ENCODE measurements at places on chromosomes 1 and 21. TPM values are rescaled to one million over a fixed set of nuclear protein-coding genes. Genes with fewer than 3 reads are reported as not detected.

Gene IFI44L
- polyA plus RNA-seq = 8.2 TPM

Gene SMIM1
- 1.2 TPM for polyA plus RNA-seq

Gene PLPP3
- not detected for polyA plus RNA-seq

Gene ROR1
- polyA plus RNA-seq = not detected

Gene EDARADD
- 5.7 TPM for polyA plus RNA-seq

Gene HSD3B1
- not detected for polyA plus RNA-seq

Gene LCE1D
- polyA plus RNA-seq = not detected

Gene IPO13
- polyA plus RNA-seq = 9.4 TPM

- no peaks in the 10 kb centered on the region for H3K27me3 ChIP-seq
- no peaks in the 10 kb centered on the region for H3K36me3 ChIP-seq
- DNase-seq = no peak
- H3K4me1 ChIP-seq = peaks cover 20% of the 10 kb centered on the region
Measured at GRCh38 chr21:43786300-43786806, 3.0 kb upstream of the RRP1 start.

DNA sequence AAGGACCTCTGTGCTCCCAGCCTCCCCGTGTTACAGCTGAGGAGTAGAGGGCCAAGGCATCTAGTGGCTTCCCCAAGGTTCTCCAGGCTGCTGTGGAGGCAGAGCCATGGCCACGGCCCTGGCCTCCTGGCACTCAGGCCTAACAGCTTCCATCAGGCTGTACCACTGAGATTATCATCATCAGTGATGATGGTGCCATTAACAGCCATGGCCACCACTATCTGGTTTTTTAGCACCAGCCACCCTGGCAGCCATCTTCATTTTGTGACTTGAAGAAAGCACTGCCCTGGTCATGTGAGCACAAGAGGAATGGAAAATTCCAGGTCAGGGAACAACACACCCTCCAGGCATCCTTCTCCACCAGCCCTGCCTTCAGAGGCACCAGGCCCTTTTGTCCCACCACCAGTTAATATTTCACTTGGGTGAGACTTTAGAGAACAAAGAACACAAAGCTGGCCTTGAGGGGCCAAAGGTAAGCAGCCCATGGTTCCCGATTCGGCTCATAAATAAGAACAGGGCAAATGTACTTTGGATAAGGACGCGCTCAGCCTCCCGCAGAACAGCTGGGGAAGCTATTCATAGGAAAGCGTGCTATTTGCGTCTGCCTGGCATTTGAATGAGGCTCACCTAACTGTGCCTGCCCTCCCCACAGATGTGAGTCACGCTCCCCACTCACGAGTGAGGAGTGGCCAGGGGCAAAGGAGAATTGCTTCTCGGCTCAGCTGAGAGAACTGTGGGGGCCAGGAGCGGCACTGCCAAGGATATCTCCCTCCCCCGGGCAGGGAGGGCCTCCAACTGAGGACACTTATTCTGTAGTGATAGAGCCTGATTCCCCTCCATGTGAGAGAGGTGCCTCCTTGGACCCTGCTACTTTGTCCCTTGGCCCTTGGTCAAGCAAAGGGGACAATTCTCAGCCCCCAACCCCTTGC, 95.6 kb downstream of the CD58 start:
- H3K4me1 ChIP-seq = no peaks in the 10 kb centered on the region
- no peak overlapping the region for H3K27ac ChIP-seq
- no peak overlapping the region for H3K4me3 ChIP-seq
- no peak for DNase-seq
- H3K27me3 ChIP-seq = no peaks in the 10 kb centered on the region

- H3K4me1 ChIP-seq = peaks cover 18% of the 10 kb centered on the region
- H3K27ac ChIP-seq = peak overlapping the region; percentile 78
- peak overlapping the region; percentile 66 for H3K4me3 ChIP-seq
- DNase-seq = no peak
- H3K27me3 ChIP-seq = no peaks in the 10 kb centered on the region
- no peaks in the 10 kb centered on the region for H3K36me3 ChIP-seq
Measured at GRCh38 chr1:51729824-51730301, 113.0 kb downstream of the OSBPL9 start.

GRCh38 chr1:185610954-185611353, 123.2 kb upstream of the HMCN1 start:
- no peak overlapping the region for H3K4me3 ChIP-seq
- no peaks in the 10 kb centered on the region for H3K27me3 ChIP-seq
- peaks cover 6% of the 10 kb centered on the region for H3K4me1 ChIP-seq
- H3K36me3 ChIP-seq = no peaks in the 10 kb centered on the region
- H3K27ac ChIP-seq = no peak overlapping the region
- no peak for DNase-seq

- no peak overlapping the region for H3K4me3 ChIP-seq
- H3K27me3 ChIP-seq = no peaks in the 10 kb centered on the region
- no peaks in the 10 kb centered on the region for H3K4me1 ChIP-seq
Measured at GRCh38 chr1:24903955-24904730, 25.9 kb downstream of the RUNX3 start.

GRCh38 chr1:184210031-184210430, 158.5 kb downstream of the TSEN15 start:
- H3K4me3 ChIP-seq = no peak overlapping the region
- no peaks in the 10 kb centered on the region for H3K4me1 ChIP-seq
- DNase-seq = no peak
- H3K27ac ChIP-seq = no peak overlapping the region
- H3K36me3 ChIP-seq = no peaks in the 10 kb centered on the region
- H3K27me3 ChIP-seq = no peaks in the 10 kb centered on the region

DNA sequence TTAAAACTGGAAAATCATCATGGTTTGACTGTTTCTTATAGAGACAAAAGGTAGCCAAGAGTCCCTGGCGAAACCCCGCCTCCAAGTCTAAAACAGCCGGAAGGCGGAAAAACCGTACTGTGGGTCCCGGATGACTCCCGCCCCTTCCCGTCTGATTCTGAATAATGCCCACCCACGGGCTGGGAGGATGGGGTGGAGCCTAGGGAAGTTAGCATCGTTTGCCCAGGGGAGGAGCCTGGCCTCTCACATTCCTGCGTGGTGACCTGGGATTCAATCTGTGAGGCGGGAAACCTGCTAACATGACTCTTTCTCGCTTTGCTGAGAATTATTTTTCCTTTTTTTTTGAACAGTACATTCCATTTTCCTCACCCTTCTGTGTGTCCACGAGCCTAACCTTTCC, 124.9 kb downstream of the KCNK1 start:
- DNase-seq = no peak
- no peaks in the 10 kb centered on the region for H3K36me3 ChIP-seq
- H3K4me1 ChIP-seq = no peaks in the 10 kb centered on the region

- H3K4me1 ChIP-seq = no peaks in the 10 kb centered on the region
- no peak for DNase-seq
- H3K27ac ChIP-seq = no peak overlapping the region
- H3K27me3 ChIP-seq = no peaks in the 10 kb centered on the region
Measured at GRCh38 chr1:165603810-165604209, 27.2 kb upstream of the MGST3 start.

GRCh38 chr1:218112862-218113261, 172.2 kb upstream of the RRP15 start:
- no peaks in the 10 kb centered on the region for H3K27me3 ChIP-seq
- no peak for DNase-seq
- H3K4me1 ChIP-seq = no peaks in the 10 kb centered on the region
- no peak overlapping the region for H3K4me3 ChIP-seq
- H3K36me3 ChIP-seq = no peaks in the 10 kb centered on the region

- no peaks in the 10 kb centered on the region for H3K4me1 ChIP-seq
- H3K27me3 ChIP-seq = no peaks in the 10 kb centered on the region
- H3K36me3 ChIP-seq = no peaks in the 10 kb centered on the region
- DNase-seq = no peak
- H3K27ac ChIP-seq = no peak overlapping the region
Measured at GRCh38 chr1:215477632-215478031, 89.5 kb upstream of the KCTD3 start.

DNA sequence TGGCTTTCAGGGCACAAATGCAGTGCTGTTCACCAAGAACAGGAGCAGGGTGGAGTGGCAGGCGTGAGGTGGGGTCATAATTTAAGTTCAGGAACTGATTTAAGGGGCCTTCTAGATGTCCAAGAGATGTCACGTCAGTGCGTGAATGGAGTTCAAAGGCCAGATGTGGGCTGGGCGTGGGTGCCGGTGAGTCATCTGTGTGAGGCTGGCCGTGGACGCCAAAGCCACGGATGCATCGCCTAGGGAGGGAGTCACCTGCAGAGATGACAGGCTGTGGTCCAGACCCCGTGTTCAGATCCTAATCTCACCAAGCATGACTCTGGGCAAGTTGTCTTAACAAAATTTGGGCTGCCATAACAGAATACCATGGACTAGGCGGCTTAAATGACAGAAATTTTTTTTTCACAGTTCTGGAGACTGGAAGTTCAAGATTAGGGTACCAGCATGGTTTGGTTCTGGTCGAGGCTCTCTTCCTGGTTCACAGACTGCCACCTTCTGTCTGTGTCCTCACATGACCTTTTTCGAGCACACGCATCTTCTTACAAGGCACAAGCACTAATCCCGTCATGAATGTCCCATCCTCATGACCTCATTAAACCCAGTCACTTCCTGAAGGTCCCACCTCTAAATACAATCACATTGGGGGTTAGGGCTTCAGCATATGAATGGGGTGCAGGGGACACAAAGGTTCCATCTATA, 109.6 kb downstream of the PRDM2 start:
- H3K27ac ChIP-seq = no peak overlapping the region
- H3K36me3 ChIP-seq = no peaks in the 10 kb centered on the region
- H3K27me3 ChIP-seq = no peaks in the 10 kb centered on the region
- no peak for DNase-seq
- no peak overlapping the region for H3K4me3 ChIP-seq

DNA sequence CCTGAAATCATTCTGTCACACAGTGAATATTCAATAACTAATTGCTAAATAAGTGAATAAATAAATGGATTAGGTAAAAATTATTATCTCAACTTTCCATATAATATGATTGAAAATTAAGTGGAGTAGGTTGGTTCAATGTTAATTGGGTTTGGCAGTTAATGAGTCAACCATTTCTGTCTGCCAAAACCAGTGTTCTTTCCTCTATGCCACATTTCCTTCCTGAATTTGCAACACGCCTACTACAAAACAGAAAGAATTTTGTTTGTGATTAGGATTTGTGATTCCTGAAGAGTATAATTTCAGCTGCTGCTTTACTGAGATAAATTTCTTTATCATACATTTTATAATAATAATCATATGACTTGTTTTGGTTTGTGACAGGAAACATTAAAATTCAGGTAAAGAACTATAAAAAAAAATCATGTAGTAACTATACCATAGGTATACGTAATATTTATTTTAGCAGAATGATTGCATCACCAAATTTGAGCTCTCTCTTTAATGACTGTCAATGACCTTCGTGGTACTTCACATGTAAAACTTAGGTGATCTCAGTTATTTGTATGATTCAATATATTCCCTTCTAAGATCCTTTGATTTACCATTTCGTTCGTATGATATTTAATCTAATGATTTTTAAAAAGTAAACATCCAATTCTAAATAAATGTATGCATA, 241.3 kb downstream of the KCNT2 start:
- no peak overlapping the region for H3K27ac ChIP-seq
- H3K4me3 ChIP-seq = no peak overlapping the region
- no peak for DNase-seq
- H3K27me3 ChIP-seq = no peaks in the 10 kb centered on the region
- no peaks in the 10 kb centered on the region for H3K36me3 ChIP-seq
- no peaks in the 10 kb centered on the region for H3K4me1 ChIP-seq
